ENCODE measurements at places on chromosomes 11 and 22.
A peak's percentile ranks its signal among the peaks of the same experiment; 100 is the strongest.

GRCh38 chr11:109037856-109038780 is 373.2 kb downstream of the DDX10 start:
- DNase-seq: no peak

GRCh38 chr11:10291801-10292638 is 2.0 kb downstream of the SBF2 start:
- DNase-seq: no peak

DNA sequence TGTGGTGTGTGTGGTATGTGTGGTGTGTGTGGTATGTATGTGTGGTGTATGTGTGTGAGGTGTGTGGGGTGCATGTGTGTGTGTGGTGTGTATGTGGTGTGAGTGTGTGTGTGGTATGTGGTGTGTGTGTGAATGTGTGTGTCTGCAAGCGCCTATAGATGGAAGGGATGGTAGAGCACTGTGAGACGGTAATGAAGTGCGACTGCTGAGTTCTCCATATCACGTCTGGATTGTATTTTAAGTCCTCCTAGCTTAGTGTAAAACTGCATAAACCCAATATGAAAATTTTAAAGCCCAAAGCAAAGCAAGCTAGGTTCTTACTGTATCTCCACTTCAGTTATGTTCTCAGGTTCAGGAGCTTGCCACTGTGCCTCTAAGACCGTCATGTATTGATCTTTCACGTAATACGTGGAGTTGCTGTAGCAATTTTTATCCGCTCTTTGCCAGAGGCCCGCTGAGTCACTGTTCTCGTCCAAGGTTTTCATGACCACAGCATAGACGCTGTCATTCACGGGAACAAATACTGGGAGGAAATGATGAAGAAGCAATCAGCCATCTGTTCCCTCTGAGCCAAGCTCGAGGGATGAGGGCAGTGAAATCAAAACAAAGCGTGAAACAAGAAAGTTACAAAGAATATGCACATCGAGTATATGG is 5.5 kb downstream of the PLET1 start:
- DNase-seq: no peak

DNA sequence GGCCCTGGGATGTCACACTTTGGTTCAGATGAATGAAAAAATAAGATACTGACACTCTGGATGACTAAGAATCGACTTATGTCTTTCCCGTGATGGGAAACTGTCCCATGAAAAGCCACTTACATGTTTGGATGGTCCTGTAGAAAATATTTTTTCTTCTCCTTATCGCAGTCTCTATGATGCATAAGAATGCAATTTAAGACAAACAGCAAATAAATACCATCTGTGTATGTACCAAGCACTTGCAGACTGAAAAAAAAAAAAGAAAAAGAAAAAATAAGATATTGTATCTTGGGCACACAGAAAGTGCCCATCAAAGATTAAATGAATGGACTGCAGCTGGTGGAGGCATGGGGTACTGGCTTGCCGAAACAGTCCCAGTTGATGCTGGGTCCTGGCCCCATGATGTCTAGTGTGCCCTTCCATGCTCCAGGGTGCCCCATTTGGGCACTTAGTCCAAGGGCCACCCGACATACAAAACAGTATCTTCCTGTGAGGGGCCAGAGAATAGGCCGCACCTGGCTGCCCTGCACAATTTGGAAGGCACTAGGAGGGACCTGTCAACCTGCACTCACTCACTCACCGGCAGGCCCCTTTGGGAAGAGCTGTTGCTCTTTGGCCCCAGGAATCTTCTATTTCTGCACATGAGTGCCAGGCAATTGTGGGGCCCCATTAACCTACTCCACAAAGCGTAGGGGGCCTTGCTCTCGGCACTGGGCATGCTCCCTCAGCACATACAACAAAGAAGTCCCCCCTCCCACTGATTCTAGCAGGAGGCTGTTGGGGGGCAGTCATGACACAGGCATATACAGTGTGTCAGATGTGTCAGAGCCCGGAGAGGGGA is 2.5 kb upstream of the ZBED4 start:
- no peak for DNase-seq

- peak; percentile 88 for DNase-seq
These were observed 5.7 kb upstream of the C1QTNF4 start for GRCh38 chr11:47599902-47600301.

GRCh38 chr11:24145411-24145810 is 351.4 kb upstream of the LUZP2 start:
- no peak for DNase-seq

DNA sequence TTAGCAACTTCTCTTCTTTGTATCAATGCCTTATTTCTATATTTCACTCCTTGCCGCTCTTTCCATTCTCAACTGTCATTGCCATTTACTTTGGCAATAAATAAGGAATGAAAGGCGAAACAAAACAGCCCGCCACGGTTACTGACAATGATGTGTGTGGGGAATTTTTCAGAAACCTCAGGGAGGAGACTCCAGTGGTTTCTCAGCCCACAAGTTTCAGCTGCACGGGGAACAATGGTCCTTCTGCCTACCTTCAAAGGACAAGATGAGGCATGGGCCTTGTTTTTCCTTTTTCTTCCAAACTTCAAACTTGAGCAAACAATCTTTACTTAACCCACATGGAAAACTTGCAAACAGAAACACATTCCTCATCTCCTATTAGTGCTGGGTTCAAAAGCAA is 409.4 kb downstream of the METTL15 start:
- no peak for DNase-seq

GRCh38 chr22:50621948-50622722 is 5.8 kb downstream of the ARSA start:
- DNase-seq: peak; percentile 4

GRCh38 chr11:79080551-79080950 is 360.3 kb downstream of the TENM4 start:
- DNase-seq: no peak

DNA sequence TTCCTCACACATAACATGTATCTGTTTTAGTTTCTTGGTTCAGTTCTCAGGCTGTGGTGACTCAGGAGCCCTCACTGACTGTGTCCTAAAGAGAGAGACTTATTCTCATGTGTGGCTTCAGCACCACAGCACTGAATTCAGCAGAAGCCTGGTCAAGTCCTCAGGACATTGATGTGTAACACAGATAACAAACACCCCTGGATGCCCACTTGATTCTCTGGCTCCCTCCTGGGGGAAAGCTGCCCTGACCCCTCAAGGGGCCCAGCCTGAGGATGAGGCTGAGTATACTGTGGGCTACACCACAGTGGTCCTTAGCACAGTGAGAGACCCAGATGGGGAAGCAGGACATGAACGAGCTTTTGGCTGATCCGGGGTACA is 87.2 kb upstream of the VPREB1 start:
- DNase-seq: no peak

DNA sequence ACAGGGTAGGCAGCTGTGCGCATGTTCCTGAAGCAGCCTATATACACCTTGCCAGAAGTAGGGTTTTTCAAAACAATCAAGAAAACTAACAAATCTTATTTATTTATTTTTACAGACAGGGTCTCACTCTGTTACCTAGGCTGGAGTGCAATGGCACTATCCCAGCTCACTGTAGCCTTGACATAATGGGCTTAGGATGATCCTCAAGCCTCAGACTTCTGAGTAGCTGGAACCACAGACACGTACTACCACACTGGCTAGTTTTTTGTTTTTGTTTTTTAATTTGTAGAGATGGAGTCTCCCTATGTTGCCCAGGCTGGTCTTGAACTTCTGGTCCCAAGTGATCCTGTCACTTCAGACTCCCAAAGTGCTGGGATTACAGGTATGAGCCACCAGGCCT is 25.7 kb downstream of the CLTCL1 start:
- no peak for DNase-seq

- DNase-seq: no peak
These were observed 11.1 kb downstream of the C11orf91 start for GRCh38 chr11:33689501-33689900.

DNA sequence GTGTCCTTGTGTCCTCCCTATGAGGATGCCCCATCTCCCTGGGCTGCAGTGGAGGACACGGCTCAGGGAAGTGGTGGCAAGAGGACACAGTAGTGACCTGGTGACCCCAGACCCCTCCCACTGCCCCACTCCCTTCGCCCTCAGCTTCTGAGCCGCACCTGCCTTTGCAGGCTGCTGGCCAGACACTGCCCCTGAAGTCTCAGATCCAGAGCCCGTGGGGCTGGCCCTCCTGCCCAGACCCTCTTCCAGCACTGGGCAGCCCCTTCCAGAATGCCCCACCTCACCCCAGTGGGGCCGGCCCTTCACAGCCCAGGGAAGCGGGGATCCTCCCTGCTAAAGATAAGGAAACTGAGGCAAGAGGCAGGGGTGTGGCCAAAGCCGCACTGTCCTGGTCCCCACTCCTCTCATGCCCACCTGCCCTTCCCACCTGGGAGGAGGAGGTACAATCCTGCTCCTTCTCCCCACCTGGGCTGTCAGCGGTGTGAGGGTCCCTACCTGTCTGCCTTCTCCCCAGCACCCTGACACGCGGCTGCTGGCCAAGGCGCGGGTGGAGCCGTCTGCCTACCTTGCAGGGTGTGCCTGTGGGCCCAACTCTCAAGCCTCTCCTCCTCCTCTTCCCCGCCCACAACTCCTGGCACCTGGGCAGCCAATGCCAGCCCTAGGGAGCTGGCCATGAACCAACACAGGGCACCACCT is 17.3 kb downstream of the TRPM5 start:
- DNase-seq: peak; percentile 35

DNA sequence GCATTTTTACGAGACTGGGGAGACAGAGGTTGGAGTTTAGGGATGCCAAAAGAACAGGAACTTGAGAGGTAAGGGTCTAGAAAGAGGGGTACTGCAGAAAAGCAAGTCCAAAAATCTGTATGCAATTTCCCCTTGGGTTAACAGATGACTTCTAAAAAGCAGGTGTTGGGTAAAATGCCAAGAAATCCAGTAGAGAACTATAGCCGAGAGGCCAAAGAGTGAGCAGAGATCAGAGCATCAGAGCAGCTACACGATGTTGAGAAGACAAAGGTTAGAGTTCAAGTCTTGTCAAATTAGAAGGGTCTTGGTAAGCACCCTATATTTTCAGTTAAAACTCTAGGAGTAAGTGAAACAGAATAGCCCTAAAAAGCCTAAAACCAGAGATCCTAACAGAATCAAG is 145.2 kb downstream of the FCHSD2 start:
- no peak for DNase-seq

- no peak for DNase-seq
These were observed 6.4 kb downstream of the GLYATL1 start for GRCh38 chr11:58945663-58946062.

DNA sequence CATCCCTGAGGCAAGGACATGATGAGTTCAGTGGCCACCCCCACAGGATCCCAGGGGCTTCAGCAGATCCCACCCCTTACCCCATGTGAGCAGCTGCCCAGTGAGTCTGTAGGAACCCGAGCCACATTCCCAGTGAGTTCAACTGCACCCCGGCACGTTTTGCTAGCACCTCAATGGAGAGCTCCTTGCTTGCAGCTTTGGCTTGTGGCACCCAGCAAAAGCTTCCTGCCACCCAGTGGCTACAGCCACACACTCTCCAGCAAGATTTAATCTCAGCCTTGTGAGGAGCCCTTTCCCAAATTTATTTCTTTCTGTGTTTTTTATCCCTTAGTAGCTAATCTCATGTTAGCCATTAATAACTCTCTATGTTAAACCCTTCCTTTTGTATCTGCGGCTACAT is 4.0 kb downstream of the SAA1 start:
- no peak for DNase-seq

DNA sequence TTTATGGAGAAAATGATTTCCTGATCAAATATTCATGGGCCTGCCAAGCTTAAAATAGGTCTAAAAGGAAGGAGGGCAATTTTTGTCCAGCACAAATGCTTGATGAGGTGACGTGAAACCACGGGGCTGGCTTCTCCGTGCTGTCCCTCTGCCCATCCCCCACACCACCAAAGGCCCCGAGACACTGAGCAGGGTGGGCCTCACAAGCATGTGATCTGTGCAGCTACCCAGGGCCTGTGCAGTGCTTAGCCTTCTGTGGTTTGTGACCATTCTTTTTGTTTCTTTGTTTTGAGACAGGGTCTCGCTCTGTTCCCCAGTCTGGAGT is 94.8 kb upstream of the RTL6 start:
- DNase-seq: no peak

GRCh38 chr11:8638300-8638699 is 44.2 kb downstream of the TRIM66 start:
- no peak for DNase-seq

DNA sequence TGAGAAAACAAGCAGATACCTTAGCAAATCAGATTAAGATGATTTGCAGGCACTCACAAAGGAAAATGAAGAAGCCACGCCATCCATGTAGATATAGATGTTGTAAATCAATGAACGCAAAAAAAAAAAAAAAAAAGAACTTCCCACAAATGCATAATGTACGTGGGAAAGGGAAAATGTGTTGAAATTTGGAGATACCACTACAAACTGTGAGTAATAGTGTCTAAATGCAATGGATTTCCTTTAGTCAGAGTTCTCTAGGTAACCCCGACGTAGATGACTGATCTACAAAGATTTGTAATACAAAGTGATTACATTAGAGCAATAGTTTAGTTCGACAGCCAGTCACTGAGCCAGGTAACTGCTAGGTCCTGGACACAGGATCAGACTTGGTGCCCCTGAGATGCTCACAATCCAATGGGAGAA is 783 bp upstream of the ANKRD54 start:
- no peak for DNase-seq

DNA sequence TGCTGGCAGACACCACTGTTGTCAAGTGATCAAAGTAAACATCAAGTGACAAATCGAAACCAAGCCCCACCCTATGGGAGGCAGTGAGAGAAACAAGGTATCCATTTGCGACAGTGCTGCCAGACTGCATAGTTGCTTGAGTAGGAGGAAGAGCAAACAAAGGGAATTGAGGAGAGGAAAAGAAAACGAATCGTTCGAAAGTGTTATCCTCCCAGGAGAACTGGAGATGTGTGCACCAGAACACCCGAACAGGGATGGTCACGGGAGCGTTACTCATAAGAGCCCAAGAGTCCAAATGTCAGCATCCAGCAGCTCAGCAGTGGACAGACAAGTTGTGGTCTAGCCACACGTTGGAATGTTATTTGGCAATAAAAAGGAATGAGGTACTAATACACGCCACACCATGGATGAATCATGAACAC is 58.4 kb upstream of the NUP50 start:
- peak; percentile 81 for DNase-seq

GRCh38 chr22:45336971-45337431 is 27.3 kb downstream of the FAM118A start:
- peak; percentile 88 for DNase-seq

GRCh38 chr11:65384301-65384889 is 1.9 kb upstream of the SLC25A45 start:
- no peak for DNase-seq

DNA sequence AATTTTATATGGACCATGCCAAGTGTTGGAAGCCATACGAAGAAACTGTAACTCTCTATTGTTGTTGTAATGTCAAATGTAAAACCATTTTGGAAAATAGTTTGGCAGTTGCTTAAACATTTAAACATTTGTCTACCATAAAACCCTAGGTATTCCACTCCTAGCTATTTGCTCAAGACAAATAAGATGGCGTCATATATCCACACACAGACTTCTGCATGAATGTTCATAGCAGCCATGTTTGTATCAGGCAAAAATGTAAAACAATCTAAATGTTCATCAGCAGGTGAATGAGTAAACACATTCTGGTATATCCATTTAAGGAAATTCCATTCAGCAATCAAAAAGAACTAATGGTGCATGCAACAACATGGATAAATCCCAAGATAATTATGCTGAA is 27.9 kb downstream of the OR9I1 start:
- no peak for DNase-seq

GRCh38 chr22:31968022-31968421 is 23.7 kb downstream of the YWHAH start:
- no peak for DNase-seq
